ENCODE measurements at places on chromosomes 13 and 19.

DNA sequence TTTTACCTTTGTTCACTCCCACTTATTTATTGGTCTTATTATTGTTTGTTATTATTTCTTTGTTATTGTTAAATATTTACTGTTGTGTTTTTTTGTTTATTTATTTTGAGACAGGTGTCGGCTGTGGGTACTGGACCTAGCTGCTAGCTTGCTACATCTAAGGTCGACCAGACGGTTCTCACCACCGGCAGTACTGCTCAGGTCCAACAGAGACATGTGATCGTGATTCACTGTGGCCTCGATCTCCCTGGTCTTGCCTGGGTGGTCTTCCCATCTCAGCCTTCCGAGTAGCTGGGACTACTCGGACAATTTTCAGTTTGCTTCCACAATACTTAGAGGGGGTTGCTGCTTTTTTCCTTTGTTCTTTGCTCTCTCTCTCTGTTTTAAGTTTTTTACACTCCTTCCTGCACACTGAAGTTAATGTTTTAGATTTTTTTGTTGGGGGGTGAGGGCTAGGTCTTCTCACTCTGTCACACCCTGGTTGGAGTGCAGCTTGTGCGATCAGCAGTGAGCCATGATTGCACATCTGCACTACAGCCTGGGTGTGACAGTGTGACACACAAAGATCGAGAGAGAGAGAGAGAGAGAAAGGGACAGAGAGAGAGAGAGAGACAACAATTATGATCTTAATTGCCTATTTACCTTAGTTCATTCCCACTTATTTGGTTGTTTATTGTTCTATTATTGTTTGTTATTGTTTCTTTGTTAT lies 1432.4 kb downstream of the UQCRFS1 start:
- DNase-seq = no peak

GRCh38 chr13:98595134-98595533 lies 18.2 kb upstream of the STK24 start:
- no peak for DNase-seq

DNA sequence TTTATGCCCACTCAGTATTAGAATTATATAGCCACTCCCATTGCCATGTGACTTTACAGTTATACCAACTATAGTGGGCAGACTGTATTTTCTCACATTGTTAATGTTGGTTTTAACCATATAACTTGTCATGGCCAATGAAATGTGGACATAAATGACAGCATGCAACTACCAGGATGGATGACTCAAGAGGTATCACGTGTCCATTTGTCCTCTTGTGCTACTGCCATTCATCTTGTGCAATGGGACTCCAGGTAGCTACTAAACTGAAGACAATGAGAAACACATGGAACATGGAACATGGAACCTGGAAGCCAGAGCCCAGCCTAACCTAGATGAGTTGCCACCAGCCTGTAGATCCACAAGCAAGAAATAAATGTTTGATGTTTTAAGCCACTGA lies 242.7 kb upstream of the IPO5 start:
- no peak for DNase-seq

- DNase-seq = no peak
Measured at GRCh38 chr19:30087381-30088138, 145.5 kb downstream of the URI1 start.

DNA sequence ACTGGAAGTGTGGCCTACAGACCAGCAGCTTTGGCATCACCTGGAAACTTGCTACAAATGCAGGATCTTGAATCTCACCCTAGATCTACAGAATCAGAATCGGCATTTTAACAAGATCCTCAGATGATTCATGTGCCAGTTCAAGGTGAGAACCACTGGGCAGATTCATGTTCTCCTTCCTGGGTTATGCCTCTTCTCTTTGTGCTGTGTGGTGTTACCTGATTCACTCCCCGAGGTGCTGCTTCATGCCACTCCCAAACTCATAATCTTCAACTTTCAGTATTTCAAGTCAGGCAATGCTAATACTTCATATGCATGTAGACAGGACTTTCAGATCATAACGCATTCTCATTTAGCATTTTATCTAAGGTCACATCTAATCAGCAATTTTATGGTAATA lies 427.7 kb downstream of the FOXO1 start:
- DNase-seq = no peak
